SJSA1 (cell line): ENCODE measurements at places on chromosomes 2 and 18.
A peak's percentile ranks its signal among the peaks of the same experiment; 100 is the strongest.

GRCh38 chr2:162211732-162212131, 31.5 kb downstream of the FAP start:
- DNase-seq: no peak

DNA sequence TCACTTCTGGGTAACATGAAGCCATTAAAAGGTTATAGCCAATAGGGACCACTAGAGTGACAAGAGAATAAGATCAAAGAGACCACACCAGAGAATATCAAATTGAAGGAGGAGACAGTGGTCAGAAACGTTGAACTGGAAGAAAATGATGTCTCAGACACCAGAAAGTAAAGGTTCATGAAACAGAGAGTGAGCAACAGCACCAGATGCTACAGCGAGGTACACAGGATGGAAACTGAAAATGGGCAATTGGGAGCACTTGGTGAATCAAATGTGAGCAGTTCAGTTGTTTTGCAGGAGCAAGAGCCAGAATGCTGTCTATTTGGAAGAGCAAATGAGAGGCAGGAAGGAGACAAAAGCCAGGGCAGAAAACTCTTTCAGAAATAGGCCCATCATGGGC, 162.6 kb downstream of the SS18 start:
- DNase-seq: no peak

DNA sequence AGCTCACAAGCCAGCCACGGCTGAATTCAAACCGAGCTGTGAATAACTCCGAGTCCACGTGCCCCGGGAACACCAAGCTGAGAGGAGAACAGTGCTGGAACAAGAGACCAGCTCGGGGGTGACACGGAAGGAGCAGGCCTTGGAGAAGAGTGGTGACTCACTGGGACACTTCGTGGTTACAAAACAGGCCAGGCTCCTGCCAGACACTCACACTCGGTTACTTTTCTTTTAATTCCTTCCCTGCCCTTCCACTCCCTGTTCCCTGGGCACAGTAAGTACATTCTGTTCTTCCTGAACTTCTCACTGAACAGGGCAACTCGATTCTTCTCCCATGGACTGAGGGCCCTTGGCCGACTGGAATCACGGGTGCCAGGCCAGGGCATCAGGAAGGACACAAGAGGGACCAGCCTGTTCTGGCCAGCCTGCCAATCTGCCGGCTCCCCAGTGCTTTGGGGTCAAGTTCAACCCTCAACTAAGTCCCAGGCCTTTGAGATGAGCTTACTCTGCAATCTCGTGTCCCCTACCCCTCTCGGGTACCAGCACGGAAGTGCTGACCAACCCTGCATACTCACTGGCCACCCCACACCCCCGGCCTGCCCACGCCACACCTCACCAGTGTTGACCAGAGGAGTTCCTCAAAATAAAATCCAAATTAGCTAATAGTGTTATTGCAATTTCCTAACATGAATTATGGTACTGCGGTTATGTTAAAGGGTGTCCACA, 87.5 kb downstream of the TFCP2L1 start:
- peak; percentile 50 for DNase-seq

DNA sequence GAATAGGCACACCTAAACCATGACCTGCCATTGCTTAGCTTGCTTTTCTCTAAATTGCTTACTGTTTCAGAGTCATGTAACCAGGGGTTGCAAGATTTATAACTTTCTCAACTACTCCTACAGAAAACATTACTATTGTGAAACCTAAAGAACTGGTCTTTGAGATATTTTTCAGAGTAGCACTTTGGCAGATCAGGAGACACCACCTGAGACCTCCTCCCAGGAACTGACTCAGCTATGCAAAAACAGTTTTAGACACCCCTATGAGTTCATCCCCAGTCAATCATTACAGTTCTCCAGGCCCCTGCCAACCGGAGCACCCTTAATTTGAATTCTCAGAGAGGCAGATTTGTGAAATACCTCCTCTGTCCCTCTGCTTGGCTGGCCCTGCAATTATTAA, 80.3 kb downstream of the MBOAT2 start:
- no peak for DNase-seq

- no peak for DNase-seq
These were observed 536.9 kb downstream of the TMX3 start for GRCh38 chr18:68177807-68178702.
